ENCODE measurements at places on chromosomes 2 and 18.

- DNase-seq = no peak
Observed at GRCh38 chr18:10519366-10519765, 6.5 kb upstream of the NAPG start.

- no peak for DNase-seq
Observed at GRCh38 chr18:75344161-75344560, 83.3 kb downstream of the SMIM21 start.

DNA sequence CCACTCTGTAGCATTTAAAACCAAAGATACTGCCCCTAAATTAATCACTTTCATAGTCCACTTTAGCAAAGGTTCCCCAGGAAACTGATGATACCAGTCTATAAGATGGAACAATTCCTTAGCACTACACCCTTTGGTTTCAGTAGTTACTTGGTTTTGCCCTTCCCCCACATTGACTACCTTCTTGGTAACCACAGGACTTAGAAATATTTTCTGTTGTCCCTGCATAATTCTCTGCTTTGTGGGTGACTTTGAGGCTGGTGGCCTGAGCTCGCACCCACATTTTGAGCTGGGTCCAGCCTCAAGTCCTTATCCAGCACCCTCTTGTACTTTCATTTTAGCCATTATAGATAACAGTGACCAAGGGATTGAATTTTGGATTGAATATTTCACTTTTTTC is 23.1 kb downstream of the ELP2 start:
- no peak for DNase-seq

GRCh38 chr2:18649502-18650135 is 60.2 kb upstream of the NT5C1B start:
- DNase-seq = no peak

- no peak for DNase-seq
Observed at GRCh38 chr2:40512256-40512655, 60.4 kb upstream of the SLC8A1 start.

DNA sequence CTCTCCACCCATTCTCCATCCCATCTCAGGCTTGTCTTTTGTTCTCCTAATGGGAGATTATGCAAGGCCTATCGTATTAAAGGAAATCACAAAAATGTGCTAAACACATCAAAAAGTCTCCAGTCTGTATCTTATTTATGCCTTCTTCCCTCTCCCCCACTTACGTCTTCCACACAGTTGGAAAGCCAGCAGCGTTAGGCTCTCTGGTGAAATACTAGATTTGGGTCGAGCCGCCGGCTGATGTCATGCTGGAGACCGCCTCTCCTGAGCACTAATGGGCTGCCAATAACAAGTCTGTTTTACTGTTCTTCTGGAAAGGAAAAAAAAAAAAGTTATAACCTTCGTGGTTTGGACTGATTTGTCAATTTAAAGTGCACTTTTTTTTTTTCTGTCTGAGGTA is 182.7 kb upstream of the SIX2 start:
- peak; percentile 86 for DNase-seq

GRCh38 chr18:60599267-60599666 is 226.7 kb upstream of the MC4R start:
- DNase-seq = no peak

GRCh38 chr2:86368161-86368824 is 30.9 kb upstream of the REEP1 start:
- DNase-seq = no peak

GRCh38 chr2:27123302-27124150 is at the start of gene ABHD1:
TSS of gene ABHD1 (plus strand) at chr2:27123815. CDS start at chr2:27123949, 134 bp downstream.
- peak; percentile 55 for DNase-seq

DNA sequence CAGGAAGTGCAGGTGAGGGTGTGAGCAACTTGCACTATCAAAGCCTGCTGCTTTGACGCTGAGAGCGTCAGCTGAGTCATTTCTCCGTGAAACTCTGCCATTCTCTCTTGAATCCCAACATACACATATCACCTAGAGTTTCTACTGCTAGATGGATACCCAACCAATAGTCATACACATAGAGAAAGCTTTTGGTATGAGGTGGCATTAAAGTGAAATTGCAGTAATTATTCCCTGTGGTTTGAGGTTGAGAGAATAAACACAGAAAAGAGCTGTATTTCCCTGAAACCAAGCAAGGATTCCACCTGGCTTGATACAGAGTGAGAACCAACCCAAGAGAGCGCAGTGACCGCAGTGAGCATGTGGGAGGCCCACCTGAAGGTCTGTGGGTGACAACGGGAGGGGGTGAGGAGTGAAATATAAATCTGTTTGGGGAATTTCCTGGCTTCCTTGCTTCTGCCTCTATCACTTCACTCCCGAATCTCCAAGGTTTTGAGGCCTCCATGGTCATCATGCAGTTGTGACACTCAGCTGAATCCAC is 28.8 kb upstream of the TMEM18 start:
- no peak for DNase-seq

- no peak for DNase-seq
Observed at GRCh38 chr2:151638191-151638933, 95.9 kb downstream of the NEB start.

DNA sequence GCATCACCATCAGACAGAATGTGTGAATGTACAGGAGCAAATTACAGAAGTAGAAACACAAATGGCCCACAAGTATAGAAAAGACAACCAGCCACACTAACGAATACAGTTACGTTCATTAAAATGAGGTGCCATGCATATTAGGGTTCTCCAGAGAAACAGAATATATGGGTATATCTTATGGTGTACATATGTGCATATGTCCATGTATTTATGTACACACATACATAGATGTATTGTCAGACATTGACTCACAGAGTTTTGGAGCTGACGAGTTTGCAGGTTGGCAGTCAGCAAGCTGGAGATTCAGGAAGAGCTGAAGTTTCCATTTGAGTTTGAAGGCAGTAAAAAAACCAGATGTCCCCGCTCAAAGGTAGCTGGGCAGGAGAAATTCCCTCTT is 33.0 kb downstream of the COPS9 start:
- no peak for DNase-seq

DNA sequence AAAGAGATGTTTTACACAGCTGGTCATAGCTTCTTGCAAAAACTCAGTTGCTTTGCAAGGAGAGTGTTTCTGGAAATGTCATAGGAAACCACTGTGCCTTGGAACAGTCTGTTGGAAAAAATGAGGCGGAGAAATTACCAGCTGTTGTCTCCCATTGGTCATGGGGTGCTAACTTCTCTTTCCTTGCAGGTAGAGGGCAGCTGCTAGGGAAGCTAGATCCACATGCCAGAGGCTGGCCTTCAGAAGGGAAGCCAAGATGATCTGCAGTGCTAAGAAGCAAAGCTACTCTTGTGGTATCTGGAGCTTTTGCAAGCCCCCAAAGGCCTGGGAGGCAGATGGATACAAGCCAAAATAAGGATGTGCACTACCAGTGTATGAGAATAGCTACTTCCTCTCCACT is 34.8 kb upstream of the LAMA1 start:
- DNase-seq = peak; percentile 68

- DNase-seq = no peak
Observed at GRCh38 chr2:6475155-6475940, 390.4 kb downstream of the CMPK2 start.

GRCh38 chr2:159399716-159400415 is 113.4 kb upstream of the WDSUB1 start:
- DNase-seq = no peak

DNA sequence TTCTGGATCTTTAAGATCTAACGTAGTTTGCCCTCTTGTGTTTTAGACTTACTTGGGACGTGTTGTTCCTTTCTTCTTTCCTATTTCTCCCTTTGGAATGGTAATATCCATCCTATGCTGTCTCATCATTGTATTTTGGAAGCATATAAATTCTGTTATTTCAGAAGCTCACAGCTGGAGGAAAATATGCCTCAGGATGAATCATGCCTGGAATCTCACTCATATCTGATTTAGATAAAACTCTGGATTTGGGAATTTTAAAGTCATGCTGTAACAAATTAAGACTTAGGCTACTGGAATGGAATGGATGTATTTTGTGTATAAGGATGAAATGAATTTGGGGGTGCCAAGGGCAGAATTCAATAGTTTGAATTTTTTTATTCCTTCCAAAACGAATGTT is 245.2 kb upstream of the GULP1 start:
- no peak for DNase-seq

DNA sequence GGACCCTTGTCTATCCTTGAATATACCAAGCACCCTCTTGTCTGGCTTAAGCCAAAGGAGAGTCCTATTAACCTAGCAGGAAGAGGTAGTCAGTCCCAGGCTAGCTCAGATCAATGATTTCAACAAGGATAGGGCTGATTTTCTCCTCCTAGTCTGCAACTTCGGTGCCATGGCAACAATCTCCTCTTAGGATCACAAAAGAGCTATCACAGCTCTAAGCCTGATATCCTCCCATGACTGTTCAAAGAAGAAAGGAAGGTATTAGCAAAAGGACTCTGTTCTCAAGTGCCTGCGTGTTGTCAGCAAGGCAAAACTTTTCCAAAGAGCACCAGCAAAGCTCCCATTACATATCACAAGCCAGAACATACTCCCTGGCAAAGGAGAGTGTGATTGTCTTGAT is 58.7 kb upstream of the DDX18 start:
- no peak for DNase-seq

- no peak for DNase-seq
Observed at GRCh38 chr2:41483226-41483625, 564.6 kb upstream of the PKDCC start.

- DNase-seq = no peak
Observed at GRCh38 chr18:829432-829831, 17.4 kb upstream of the YES1 start.

All from left hindlimb (tissue), 1 donor.